ENCODE measurements at places on chromosomes 4 and X. TPM values are rescaled to one million over a fixed set of nuclear protein-coding genes. Genes with fewer than 3 reads are reported as not detected.

DNA sequence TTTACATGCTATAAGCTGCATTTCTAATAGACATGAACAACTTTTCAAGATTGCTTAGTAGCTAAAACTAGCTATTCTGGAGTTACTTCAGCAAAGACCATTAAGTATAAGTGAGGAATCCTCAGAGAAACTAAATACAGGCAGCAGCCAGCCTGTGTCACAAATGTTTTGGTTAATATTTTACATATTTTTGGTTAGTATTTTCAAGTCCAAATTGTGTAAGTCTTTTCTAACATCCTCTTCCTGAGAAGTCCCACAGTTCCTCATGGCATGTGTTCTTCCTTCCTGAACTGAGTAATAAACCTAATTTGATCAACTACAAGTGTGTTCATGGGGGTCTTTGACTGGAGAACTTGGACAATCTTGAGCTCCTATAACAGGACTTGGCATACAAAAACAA is 42.4 kb upstream of the MCF2 start:
- DNase-seq = no peak

DNA sequence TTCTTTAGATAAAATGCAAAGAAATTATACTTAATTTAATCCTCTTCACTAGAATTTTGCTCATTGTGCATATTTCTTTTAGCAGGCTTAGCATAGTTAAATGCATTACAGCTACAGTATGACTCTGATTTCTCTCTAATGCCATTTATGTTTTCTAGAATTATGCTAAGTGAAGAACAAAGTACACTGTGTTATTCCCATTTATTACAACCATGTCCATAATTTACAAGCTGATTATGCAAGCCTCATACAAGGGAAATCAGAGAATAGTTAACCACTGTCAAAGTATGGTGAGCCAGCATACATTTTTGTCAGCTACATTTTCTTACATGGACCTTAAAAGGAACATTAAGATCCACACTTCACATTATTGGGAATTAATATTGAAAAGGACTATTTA is 99.1 kb downstream of the MAB21L2 start:
- no peak for DNase-seq

The ENPEP gene
- 4.5 TPM for total RNA-seq

The SUPT20HL1 gene
- not detected for total RNA-seq

DNA sequence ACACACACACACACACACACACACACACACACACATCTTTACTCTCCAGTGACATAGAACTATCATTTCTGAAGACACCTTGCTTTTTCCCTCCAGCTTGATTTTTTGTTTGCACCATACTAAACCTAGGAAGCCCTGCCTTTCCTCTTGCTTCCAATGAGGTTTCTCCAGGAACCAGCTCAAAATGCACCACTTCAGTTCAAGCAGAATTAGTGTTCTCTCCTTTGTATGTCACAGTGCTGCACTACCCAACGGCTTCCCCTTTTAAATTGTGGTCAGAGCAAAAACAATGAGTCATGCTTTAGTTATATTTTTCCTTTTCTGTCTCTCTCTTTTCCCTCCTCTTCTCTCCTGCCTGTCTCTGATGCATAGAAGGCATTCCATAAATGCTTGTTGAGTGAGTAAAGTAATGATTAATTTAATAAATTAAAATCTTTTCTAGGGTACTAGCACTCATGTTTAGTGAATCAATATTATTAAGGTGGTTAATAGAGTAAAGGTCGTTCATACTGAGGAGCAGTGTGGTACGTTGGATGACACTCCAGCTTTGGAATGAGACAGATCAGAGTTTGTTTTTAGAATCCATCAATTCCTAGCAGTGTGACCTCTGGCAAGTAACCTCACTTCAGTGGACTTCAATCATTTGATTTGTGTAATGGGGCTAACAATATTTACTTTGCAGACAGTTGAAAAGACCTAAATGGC is 5.9 kb downstream of the RTL3 start:
- DNase-seq = no peak

The SSX2B gene
- 0.42 TPM for total RNA-seq

DNA sequence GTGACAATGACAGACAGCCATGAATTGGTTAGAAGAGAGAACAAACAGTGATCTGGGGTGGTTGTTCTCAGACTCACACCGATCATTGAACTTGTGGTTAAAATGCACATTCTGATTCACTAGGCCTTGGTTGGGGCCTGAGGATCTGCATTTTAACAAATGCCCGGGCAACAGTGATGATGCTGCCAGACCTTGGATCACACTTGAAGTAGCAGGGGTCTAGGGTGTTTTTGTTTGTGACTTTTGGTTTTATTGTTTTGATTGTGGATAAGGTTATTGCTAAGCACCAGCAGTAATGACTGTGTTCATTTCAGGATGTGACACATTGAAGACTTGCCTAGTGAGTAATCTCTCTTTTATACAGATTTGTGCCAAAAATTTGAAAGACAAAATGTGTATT is 36.5 kb downstream of the TXLNG start:
- no peak for DNase-seq

The CHRDL1 gene
- total RNA-seq = 0.05 TPM

- DNase-seq = no peak
Measured at GRCh38 chrX:40097504-40098263, at the start of gene BCOR. Gene BCOR (minus strand): TSS chrX:40097958. CDS start chrX:40077929, 20,029 bp downstream.

GRCh38 chrX:55109306-55109705 is 20.5 kb downstream of the PAGE2 start:
- no peak for DNase-seq

The SSX2 gene
- not detected for total RNA-seq

GRCh38 chr4:45467157-45467556 is 656.7 kb downstream of the GABRG1 start:
- DNase-seq = no peak

The SLC38A5 gene
- 54.6 TPM for total RNA-seq

The GSX2 gene
- total RNA-seq = not detected

The SPOCK3 gene
- 1.7 TPM for total RNA-seq

GRCh38 chr4:107689912-107690587 is 30.0 kb downstream of the PAPSS1 start:
- DNase-seq = peak; percentile 60

- no peak for DNase-seq
Measured at GRCh38 chr4:1938027-1938426, 66.8 kb downstream of the NSD2 start.

DNA sequence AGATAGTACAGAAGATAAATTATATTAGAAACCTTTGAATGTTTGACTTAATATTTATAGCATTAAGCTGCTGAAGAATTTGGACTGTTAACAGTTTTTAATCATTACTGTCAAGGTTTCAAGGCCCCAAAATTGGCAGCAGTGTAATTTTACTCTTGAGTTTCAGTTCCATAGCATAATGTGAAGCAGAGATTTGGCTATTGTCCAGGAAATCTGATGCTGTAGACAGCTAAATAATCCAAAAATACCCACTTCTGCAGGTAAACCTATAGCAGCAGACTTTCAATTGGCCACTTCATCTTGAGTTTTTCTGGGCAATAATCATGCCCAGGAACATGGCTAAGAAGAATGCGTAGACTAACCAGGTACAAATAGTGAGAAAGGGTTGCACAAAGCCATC is 85.0 kb downstream of the RCHY1 start:
- no peak for DNase-seq

DNA sequence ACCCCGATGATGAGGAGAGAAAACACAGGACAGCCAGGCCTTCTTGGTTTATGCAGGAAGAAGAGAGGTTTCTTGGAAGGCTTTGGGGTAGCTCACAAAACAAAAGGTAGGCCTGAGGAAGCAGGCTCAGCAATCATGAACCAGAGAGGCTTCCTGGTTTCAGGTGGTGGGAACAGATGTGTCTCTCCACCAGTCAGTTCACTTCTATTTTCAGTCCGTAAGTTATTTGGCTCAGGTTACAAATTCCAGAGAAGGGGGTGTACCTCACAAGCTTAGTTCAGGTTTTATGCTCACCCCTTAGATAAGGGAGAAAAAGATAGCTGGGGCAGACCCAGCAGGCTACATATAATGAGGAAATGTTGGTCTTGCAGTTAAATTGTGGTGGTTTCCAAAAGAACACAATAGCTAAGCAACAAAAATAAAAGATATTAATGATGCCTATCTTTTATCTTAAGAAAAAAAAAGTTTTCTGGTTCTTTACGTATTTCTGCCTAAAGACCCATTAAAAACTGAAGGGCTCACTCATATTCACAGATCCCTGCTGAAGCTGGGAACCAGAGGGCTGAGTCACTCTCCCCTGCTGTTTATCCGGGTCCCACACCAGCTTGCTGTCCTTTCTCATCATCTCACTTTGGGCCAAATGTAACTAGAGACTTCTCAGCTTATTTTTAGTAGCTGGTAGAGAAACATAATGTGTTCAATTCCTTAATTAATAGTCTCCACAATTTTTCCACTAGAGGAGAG is 177.0 kb downstream of the CAMK2D start:
- peak; percentile 63 for DNase-seq

DNA sequence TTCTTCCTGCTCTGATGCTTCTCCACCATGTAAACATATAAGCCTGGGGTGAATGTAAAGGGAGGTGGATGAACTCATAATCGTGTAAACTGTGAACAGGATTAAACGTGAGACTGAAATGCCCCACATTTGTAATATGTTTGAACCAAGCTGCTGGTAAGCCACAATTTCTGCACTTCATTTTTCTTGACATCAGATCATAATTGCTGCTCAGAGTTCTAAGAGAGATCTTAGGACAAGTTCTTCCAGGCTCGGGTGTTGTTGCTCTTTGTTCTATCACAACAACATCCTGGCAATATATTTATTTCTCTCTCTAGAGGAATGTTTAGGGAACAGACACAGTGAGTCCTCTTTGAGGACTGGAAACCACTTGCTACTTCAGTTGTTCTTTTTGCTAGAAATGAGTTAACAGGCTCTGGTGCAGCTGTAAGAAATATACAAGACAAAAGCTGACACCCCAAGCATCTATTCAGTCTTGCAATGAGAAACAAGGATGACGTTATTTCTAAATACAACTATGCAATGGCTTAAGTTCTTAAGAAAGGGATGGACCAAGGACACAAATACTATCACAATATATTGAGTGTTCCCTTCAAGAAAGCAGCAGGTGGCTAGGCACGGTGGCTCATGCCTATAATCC is 59.6 kb downstream of the LNX1 start:
- no peak for DNase-seq

DNA sequence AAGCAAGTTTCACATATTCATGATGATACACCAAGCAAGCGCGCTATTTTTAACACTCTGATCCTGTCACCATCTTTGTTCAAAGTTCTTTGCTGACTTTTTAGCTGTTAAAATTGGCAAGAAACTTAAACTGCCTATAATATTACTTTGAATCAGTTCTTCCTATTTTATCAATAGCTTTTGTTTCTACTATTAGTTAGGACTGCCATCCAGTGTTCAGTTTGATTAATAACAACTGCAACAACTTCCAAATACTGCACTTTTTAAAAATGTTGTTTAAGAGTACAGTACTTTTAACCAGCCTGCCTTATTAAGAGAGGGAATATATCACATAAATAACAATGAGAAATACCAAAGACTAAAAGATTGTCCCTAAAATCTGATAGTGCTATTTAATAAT is 614.3 kb downstream of the FAM133A start:
- no peak for DNase-seq

- no peak for DNase-seq
Measured at GRCh38 chr4:182922501-182923284, 5.5 kb upstream of the DCTD start.

The TRAM1L1 gene
- not detected for total RNA-seq

GRCh38 chr4:166838975-166839614 is 395.2 kb downstream of the SPOCK3 start:
- DNase-seq = no peak

The CT83 gene
- total RNA-seq = not detected

DNA sequence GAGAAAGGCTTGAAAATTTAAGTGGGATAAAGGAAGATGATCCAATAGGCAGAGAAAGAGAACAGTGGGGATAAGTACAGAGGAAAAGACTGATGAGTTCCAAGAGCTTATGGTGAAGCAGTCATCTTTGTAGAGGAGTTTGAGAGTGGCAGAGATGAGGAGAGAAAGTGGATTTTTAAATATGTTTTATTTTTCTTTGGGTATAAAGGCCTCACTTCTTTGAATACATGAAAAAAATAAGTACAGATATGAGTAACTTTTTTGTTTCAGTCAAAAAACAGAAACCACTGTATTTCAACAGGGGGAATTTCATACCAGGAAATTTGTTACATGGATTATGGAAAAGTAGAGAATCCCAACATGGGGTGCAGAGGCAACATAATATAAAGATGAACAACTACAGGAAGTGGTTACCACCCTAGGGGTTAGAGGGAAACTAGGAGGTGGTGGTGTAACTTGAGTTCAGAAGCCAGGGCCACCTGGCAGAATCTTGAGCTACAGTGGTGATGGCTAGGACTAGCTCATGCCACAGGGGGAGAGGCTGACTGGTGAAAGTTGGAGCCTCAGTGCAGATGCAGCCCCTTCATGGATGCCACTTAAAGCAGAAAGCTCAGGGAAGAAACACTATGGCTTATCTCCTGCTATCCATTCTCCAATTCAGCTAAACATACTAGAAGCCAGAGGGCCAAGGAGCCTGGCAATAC is 3.4 kb upstream of the CYBB start:
- DNase-seq = no peak

DNA sequence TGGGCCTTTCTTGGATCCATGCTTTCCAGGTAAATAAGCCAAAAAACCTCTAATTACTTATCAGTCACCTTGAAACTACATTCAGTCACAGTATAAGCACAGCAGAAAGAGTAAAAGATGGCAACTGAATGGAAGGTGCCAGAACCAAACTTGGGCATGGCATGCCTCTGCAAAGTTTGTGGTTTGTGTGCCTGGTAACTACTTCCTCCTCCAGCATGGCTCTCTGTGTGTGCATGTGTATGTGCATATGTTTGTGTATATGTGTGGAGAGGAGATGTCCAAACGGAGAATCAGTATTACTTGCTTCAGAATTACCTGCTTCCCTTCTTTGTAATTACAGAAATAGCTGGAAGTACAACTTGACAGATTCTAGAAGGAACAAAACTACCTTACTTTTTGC is 67.5 kb downstream of the AGTR2 start:
- no peak for DNase-seq

The ZGRF1 gene
- total RNA-seq = 21.4 TPM

The SHROOM2 gene
- total RNA-seq = 5.3 TPM

The HSD17B13 gene
- total RNA-seq = 0.81 TPM

- no peak for DNase-seq
Measured at GRCh38 chr4:126888968-126889367, 743.8 kb upstream of the INTU start.

GRCh38 chr4:75567725-75568124 is 11.9 kb downstream of the ODAPH start:
- no peak for DNase-seq

GRCh38 chr4:113556382-113557134 is 205.0 kb downstream of the CAMK2D start:
- no peak for DNase-seq

DNA sequence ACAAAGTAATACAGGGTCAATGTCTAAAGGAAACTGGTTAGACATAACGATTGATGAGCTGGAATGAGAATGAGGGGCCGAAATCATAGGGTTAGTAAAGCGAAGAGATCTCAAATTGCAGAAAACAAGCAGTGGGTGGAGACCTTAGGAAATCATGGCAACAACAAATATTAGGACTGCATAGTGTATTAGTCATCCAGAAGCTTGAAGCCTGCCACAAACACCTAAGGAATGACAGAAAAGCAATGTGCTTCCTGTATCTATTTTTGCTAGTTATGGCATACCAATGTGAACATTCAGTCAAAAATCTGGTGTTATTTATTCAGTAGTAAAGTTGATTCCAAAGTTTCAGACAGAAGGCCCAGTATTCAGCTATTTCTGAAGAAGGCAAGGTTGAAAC is 410.9 kb upstream of the CT83 start:
- DNase-seq = no peak

- no peak for DNase-seq
Measured at GRCh38 chrX:105114554-105115130, 105.9 kb downstream of the TEX13A start.

- DNase-seq = no peak
Measured at GRCh38 chr4:112361181-112361791, 64.1 kb downstream of the ALPK1 start.

Data from HCT116 (cell line).